ENCODE measurements at places on chromosomes 1 and 21. TPM values are rescaled to one million over a fixed set of nuclear protein-coding genes. Genes with fewer than 3 reads are reported as not detected.
A peak's percentile ranks its signal among the peaks of the same experiment; 100 is the strongest.

PRAMEF4 gene
- total RNA-seq = not detected

HPDL gene
- total RNA-seq = 1.5 TPM

ZBTB37 gene
- total RNA-seq = 24.4 TPM

SPRR5 gene
- not detected for total RNA-seq

ABCG1 gene
- 13.8 TPM for total RNA-seq

EDARADD gene
- total RNA-seq = 11.8 TPM

VASH2 gene
- total RNA-seq = 0.81 TPM

OR2L3 gene
- 0.13 TPM for total RNA-seq

LSM10 gene
- 52.5 TPM for total RNA-seq

SNRPE gene
- 54.7 TPM for total RNA-seq

GRCh38 chr1:208093754-208094719 lies 150.1 kb downstream of the PLXNA2 start:
- H3K27me3 ChIP-seq = no peaks in the 10 kb centered on the region
- H3K27ac ChIP-seq = peak overlapping the region; percentile 31
- H3K4me1 ChIP-seq = peaks cover 21% of the 10 kb centered on the region
- no peak overlapping the region for H3K4me3 ChIP-seq
- H3K36me3 ChIP-seq = peaks cover 8% of the 10 kb centered on the region
- DNase-seq = peak; percentile 80

DNA sequence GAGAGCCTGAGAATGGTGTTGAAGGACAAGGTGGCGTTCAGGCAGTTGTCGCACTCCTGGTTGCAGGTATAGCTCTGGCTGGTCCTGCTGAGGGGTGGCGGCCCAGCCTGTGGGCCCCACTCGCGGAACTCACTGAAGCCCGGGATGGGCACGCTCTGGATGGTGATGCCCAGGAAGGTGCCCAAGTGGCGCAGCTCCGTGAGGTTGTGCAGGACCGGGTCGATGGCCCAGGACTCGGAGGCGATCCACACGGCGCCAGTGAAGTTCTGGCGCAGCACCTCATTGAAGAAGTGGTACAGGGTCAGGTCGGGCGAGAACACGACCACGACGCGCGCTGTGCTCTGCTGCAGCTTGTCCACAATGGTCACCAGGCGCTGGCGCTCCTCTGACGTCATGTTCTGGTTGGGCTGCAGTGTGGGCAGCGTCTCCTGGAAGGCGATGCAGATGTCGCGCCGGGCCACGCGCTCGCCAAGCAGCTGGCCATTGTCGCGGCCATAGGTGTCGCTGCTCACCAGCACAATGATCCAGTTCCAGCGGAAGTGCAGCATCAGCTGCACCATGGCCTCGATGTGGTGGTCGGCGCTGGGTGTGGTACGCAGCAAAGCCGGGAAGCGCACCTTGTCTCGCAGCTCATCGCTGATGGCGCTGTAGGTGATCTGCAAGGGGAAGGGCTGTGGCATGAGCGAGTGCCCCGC lies 5.0 kb downstream of the TAS1R2 start:
- no peak overlapping the region for H3K4me3 ChIP-seq
- DNase-seq = no peak
- no peaks in the 10 kb centered on the region for H3K4me1 ChIP-seq
- no peak overlapping the region for H3K27ac ChIP-seq
- H3K36me3 ChIP-seq = no peaks in the 10 kb centered on the region
- no peaks in the 10 kb centered on the region for H3K27me3 ChIP-seq

DNA sequence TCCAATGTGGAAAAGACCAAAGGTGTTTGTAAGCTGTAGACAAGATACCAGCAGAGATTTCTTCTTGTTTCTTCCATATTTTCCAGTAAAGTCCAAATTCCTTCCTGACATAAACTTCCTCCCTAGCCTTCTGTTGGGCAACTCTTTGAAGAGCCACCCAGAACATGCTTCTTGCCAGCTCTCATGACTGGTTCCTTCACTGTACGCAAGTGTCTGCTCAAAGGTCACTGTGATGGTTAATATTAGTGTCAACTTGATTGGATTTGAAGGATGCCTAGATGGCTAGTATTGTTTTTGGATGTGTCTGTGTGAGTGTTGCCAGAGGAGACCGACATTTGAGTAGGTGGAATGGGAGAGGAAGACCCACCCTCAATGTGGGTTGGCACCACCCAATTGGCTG lies 416.6 kb upstream of the RUNX1 start:
- H3K27ac ChIP-seq = no peak overlapping the region
- H3K4me3 ChIP-seq = no peak overlapping the region
- no peaks in the 10 kb centered on the region for H3K27me3 ChIP-seq
- H3K36me3 ChIP-seq = no peaks in the 10 kb centered on the region
- H3K4me1 ChIP-seq = no peaks in the 10 kb centered on the region

DNA sequence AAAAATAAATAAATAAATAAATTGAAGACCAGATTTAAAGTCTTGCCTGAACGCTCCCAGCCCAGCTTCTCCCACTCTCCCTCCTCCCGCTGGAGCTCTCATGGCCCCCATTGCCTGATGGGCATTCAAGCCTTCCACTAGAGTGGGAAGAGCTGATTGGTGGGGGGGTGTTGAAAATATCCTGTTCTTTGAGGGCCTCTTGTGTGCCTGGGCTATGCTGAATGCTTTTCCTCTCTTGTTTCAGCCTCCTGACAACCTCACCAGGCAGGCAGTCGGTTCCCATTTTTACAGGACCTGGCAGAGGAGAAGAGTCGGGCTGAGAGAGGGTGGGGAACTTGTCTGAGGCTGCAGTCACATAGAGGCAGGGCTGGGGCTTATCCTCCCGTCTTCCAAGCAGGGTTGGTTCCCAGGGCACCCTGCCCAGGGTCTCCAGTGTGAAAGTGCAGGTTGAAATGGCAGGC lies 59.2 kb upstream of the SSBP3 start:
- H3K27me3 ChIP-seq = no peaks in the 10 kb centered on the region
- peak overlapping the region; percentile 44 for H3K27ac ChIP-seq
- peak; percentile 85 for DNase-seq
- H3K4me1 ChIP-seq = peaks cover 25% of the 10 kb centered on the region
- H3K4me3 ChIP-seq = no peak overlapping the region

- no peak overlapping the region for H3K27ac ChIP-seq
- H3K4me3 ChIP-seq = no peak overlapping the region
- H3K4me1 ChIP-seq = peaks cover 15% of the 10 kb centered on the region
These were observed 7.5 kb upstream of the C2CD2 start for GRCh38 chr21:41961282-41961701.

DNA sequence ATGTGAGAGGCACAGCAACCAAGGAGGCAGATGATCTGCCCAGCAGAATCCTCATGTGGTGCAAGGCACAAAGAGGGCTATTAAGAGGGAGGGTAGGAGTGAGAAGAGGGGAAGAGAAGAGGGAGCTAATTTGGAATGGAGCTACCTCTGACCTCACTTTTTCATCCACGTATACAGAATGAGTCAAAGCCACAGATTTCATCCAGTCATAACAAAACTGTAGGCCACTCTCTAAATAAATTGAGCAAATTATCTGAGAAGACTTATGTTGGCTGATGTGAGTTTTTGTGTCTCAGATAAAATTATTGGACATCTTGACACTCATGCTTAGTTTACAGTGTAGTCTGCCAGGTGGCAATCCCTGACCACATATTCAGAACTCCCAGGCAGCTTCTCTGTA lies 325.6 kb downstream of the TTLL7 start:
- H3K4me3 ChIP-seq = no peak overlapping the region
- H3K4me1 ChIP-seq = no peaks in the 10 kb centered on the region
- no peaks in the 10 kb centered on the region for H3K27me3 ChIP-seq
- H3K27ac ChIP-seq = no peak overlapping the region
- no peaks in the 10 kb centered on the region for H3K36me3 ChIP-seq
- DNase-seq = no peak

GRCh38 chr1:29679316-29679715 lies 443.0 kb downstream of the PTPRU start:
- no peak overlapping the region for H3K4me3 ChIP-seq
- DNase-seq = no peak
- H3K27ac ChIP-seq = no peak overlapping the region
- H3K36me3 ChIP-seq = no peaks in the 10 kb centered on the region

DNA sequence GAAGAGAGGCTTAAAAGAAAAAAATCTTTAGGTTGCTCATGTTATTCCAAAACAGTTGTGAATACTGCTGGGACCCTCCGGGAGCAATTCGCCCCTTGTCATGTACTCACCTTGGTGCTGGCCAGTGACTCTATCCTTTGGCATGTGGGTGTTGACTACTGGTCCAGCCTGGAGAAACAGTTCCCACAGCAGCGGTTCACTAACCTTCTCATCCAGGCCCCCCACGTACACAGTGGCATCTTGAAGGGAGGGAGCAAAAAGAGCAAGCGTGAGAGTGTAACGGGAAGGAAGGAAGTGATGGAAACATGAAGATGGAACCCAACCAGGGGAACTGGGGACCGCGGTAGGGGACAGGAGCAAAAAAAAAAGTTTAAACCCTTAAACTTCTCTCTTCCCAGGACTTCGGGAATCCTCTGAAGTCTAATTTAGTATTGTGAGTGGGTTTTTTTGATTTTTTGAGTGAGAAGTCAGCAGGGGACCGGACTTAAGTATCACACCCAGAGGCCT lies 494 bp downstream of the SF3B4 start:
- no peak for DNase-seq
- H3K27ac ChIP-seq = peak overlapping the region; percentile 94
- H3K27me3 ChIP-seq = no peaks in the 10 kb centered on the region
- peak overlapping the region; percentile 87 for H3K4me3 ChIP-seq
- H3K36me3 ChIP-seq = peaks cover 42% of the 10 kb centered on the region

DNA sequence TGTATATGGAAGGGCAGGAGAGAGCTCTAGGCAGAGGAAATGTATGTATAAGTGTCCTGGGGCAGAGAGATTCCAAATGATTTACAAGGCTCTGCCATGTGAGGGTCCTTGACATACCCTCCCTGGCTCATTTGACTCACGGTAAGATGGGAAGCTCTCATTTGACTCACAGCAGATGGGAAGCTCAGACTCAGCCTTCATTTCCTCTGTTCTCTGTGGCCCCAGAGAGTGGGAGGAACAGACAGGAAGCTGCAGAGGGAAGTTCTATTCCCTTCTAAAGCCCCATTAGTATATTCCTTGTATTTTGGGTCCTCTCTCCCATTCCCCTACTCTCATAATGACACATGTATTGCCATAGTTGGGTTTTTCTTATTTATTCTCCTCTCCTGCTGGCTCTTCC lies 44.9 kb downstream of the FOXD2 start:
- H3K4me1 ChIP-seq = no peaks in the 10 kb centered on the region
- no peaks in the 10 kb centered on the region for H3K27me3 ChIP-seq
- H3K4me3 ChIP-seq = no peak overlapping the region
- H3K36me3 ChIP-seq = no peaks in the 10 kb centered on the region
- H3K27ac ChIP-seq = no peak overlapping the region

GRCh38 chr1:8922962-8923361 lies 22.7 kb upstream of the CA6 start:
- no peaks in the 10 kb centered on the region for H3K27me3 ChIP-seq
- no peaks in the 10 kb centered on the region for H3K36me3 ChIP-seq
- no peak overlapping the region for H3K4me3 ChIP-seq
- H3K27ac ChIP-seq = no peak overlapping the region
- no peak for DNase-seq
- H3K4me1 ChIP-seq = no peaks in the 10 kb centered on the region

DNA sequence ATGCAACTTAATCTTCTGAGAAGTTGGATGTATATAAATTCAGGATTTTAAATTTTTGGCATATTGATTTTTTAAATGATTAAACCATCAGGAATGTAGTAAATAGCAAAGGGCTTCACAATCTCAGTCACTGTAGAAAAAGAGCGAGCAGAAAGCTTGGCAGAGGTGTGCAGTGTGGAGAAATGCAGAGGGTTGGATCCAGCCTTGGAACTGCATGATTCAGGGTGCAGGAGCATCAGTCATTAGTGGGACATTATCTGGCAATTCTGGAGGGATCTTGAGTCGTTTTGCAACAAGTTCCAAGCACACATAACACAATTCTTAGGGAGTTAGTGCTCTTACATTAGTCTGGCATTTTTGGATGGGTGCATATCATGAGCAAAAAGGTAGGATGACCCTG lies 267.9 kb downstream of the PLA2G4A start:
- no peak overlapping the region for H3K4me3 ChIP-seq
- DNase-seq = no peak
- no peak overlapping the region for H3K27ac ChIP-seq
- no peaks in the 10 kb centered on the region for H3K36me3 ChIP-seq
- no peaks in the 10 kb centered on the region for H3K27me3 ChIP-seq
- H3K4me1 ChIP-seq = no peaks in the 10 kb centered on the region

- H3K4me1 ChIP-seq = no peaks in the 10 kb centered on the region
- H3K36me3 ChIP-seq = no peaks in the 10 kb centered on the region
- H3K27ac ChIP-seq = no peak overlapping the region
- no peak for DNase-seq
- no peaks in the 10 kb centered on the region for H3K27me3 ChIP-seq
- no peak overlapping the region for H3K4me3 ChIP-seq
These were observed 9.2 kb downstream of the TTF2 start for GRCh38 chr1:117069220-117069844.

DNA sequence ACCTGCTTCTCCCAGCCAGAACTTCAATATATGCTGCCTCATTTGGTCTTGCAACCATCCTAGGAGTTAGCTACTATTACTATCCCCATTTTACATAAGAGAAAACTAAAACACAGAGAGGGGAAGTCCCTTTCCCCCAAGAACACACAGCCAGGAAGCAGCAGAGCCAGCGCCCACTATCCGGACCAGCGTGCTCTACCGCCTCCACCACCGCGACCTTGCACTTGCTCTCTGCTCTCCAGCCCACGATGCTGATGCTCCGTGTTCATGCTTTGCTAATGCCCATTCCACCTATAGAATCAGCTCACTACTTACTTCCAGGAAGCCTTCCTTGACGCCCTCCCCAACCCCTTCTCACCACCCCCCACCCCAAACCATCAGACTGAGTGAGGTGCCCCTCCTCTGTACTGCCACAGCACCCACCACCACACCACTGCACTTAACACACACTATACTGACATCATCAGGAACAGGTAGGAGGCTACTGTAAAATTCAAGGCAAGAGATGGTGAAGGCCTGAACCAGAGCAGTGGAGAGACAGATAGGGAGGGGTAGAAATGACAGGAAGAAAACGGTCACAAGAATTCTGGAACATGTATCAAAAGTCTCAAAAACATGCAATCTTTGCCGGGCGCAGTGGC lies 9.4 kb downstream of the TMEM53 start:
- no peak overlapping the region for H3K4me3 ChIP-seq
- no peaks in the 10 kb centered on the region for H3K27me3 ChIP-seq
- DNase-seq = no peak
- H3K27ac ChIP-seq = no peak overlapping the region

- DNase-seq = no peak
- no peak overlapping the region for H3K27ac ChIP-seq
- H3K27me3 ChIP-seq = no peaks in the 10 kb centered on the region
- H3K4me1 ChIP-seq = peaks cover 8% of the 10 kb centered on the region
- no peaks in the 10 kb centered on the region for H3K36me3 ChIP-seq
These were observed 245.9 kb downstream of the DISC1 start for GRCh38 chr1:231872461-231872910.

DNA sequence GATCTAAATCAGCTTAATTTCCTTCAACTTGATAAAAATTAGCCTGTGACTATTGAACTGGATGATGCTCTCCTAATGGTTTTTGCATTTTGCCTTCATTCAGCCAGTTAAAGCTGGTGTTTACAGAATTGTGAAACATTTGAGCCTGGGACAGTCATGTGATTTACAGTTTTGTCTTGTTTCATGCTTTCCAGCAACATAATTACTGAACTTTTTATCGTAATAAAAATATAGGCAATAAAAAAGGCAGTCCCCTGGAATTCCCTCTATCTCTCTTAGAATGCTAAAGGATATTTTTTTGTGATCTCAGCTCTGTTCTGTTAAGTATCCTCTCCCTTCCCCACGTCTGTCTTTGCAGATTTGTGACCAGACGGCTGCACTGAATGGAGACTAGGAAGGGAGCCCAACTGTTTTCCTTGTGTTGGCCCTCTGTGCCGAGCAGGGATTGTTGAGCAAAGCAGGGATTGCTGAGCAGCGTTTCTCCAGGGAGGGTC lies 70.3 kb upstream of the RGL1 start:
- no peak overlapping the region for H3K27ac ChIP-seq
- H3K27me3 ChIP-seq = no peaks in the 10 kb centered on the region
- H3K4me3 ChIP-seq = no peak overlapping the region

Measured in thyroid gland (tissue), 4 donors.